ENCODE measurements at places on chromosomes 1 and 21.

DNA sequence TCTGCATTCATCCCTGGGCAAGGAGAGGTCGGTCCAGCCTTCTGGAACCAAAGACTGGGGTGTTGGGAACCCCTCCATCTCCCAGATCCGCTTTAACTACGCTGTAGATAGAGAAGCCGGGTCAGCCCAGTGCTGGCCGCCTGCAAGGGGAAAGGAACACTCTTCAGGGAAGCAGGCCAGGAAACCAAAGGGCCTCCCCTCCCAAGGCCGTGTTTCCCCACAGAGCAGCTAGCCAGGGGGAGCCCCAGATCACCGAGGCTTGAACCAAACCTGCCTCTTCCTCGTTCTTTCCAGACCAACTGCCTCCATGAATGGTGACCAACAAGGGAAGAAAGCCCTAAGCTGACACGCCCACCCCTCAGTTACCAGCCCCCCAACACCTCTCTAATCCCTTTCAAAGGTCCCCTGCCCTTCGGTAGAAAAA is 1.2 kb upstream of the CHD5 start:
- DNase-seq, result no peak

DNA sequence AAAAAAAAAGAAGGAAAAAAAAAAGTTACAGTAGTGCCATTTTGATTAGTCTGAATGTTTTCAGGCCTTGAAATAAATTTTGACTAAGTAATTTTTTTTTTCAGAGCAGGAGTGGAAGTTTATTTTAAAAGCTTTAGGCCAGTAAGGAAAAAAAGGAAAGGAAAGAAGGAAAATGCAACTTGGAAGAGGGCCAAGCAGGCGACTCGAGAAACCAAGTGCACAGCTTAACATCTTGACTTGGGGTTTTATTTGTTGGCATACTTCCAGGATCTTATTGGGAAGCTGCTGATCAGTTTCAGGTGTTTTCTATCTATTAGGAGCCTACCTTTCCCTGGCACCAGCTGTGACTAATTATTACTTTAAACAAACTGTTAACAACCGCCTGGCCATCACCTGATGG is 41.7 kb downstream of the ATF3 start:
- DNase-seq, result no peak

- DNase-seq, result no peak
These were observed 287.5 kb downstream of the LRRIQ3 start for GRCh38 chr1:73910466-73910865.

GRCh38 chr21:27359141-27359540 is 392.3 kb upstream of the ADAMTS5 start:
- no peak for DNase-seq

DNA sequence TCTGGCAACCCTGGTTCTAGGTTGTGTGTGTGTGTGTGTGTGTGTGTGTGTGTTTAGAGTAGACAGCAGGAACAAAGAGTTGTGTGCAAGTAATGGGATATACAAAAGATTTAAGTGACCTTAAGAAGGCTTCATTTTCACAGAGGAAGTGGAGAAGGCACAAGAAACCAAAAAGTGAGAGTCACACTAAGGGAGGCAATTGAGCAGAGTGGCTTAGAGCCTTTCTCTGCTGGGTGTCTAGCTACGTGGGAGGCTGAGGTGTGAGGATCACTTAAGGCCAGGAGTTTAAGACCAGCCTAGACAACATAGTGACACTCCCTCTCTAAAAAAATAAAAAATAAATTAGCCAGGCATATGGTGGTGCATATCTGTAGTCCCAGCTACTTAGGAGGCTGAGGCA is 44.4 kb upstream of the HAO2 start:
- DNase-seq, result no peak

DNA sequence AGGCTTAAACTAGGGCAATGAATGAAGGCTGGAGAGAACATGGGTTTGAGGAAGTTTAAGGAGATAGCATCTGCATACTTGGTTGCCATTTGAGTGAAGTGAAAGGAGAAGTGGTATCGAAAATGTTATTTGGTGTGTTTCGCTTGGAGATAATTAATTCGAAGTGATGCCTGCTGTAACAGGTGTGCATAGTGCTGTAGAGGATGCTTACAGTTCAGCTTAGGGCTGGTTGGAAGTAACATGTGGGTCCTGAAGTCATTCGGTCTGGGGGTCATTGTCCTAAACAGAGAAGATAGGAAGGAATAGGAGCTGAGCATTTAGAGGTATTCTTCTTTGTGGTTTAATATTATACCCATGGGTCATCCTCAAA is 301 bp upstream of the NUDT17 start:
- DNase-seq, result no peak

GRCh38 chr1:158212320-158212719 is 31.6 kb downstream of the CD1D start:
- no peak for DNase-seq

GRCh38 chr1:24193046-24193445 is 6.0 kb upstream of the IFNLR1 start:
- DNase-seq, result no peak

DNA sequence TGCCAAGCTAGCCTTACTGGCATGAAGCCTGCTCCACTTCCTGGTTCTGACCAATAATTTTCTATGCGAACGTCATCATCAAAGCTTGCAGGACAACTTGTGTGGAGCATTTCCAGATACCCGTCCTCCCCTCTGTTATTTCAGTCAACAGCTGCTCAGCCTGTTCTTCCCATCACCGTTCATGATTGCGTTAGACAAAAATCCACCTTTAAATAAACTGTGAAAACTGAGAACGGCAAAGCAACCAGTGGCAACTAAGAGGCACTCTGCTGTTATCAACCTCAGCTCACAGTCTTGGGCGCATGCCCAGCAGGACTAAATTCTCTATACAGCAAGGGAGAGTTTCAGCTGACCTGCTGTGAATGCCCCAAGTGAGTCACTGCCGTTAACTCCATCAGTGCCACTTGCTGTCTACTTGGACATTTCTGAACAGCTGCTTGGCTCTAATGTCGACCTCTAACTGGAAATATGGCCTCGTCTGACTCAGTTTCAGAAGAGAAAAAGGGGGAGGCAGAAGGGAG is 207.4 kb upstream of the RUNX1 start:
- DNase-seq, result peak; percentile 86

GRCh38 chr1:157646144-157646543 is 48.3 kb upstream of the FCRL4 start:
- DNase-seq, result no peak

DNA sequence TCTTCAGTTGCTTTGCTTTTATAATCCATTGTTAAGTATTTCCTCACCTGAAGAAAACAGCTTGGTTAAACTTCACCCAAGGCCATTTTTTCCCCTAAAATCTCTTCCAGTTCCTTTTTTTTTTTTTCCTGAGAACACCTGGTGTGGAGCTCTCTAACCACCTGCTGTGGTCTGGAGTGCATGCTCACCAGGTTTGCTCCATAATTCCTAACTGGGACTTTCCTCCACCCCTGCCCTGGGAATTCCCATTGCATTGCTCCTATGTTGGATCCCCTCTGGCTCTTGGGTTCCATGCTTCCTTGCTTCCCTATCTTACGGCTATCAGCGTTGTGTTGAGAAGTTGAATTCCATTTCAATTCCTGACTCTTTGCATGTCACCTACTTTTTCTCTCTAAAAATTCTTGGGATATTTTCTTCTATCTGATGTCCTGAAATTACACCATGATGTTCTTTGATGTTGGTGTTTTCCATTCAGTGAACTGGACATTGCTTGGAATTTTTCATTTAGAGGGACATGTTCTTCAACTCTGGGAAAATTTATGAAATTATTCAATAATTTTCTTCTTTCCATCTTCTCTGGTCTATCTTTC is 19.6 kb upstream of the DYRK1A start:
- no peak for DNase-seq

DNA sequence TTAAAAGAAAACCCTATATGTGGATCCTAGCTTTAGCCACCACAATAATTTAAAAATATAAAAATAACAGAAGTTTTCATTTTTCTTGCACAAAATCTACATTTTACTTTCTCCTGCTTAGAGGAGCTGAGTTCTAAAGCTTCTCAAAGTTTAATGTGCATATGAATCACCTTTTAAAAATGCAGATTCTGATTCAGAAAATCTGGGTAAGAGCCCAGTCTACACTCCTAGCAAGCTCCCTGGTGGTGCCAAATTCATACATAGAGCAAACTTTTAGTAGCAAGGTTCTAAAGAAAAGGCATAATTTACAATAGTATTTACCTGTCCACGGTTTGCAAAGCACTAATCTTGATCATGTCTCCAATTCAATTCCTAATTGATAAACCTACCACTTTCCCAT is 19.3 kb downstream of the RSBN1 start:
- DNase-seq, result no peak

GRCh38 chr1:225811622-225812487 is 1.9 kb downstream of the EPHX1 start:
- DNase-seq, result no peak

DNA sequence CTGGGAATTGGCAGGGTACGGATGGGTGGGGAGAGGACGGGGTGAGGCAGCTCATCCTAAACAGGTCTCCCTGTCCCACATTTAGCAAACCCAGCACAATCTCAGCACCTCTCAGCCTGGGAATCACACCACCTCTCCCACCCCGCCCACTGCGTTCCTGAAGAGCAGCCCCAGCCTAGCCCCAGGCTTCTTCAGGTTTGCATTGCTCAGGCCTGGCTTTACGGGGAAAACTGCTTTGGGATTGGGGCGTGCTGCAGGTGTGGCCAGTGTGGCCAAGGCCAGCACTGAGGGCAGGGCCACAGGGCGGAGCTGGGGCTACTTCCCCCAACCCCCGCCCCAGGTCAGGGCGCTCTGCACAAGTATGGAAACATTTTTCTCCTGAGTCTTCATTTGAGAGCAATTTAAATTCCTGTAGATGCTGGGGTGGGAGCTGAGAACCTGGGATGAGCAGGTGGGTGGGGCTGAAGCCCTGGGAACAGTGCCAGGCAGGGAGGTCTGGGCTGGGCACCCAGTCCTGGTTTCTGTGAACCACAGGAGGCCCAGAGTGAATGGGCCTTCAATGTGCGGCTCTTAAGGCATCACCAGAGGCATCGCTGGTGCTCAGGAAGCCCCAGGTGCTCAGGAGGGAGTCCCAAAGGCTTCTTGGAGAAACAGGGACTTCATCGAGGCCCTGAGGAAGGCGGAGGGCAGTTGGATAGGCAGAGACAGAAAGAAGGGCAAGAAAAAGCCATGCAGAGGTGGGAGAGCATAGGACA is 24.1 kb downstream of the TNNT2 start:
- DNase-seq, result no peak

DNA sequence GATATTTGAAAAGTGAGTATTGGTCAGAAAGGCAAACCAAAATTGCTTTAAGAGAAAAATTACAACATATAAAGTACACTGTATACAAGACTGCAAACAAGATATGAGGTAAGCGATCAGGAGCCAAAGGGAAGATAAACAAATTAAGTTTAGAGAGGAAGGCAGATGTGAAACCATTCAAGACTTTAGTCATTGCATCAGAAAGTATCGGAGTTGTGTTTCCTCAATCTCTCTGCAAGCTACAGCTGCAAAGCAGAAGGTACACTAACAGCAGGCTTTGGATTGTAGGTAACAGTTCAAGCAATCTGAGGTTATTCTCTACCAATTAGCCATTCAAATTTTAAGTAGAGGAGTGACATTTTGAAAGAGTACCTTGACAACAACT is 21.3 kb upstream of the TLCD4 start:
- DNase-seq, result no peak

GRCh38 chr21:31284797-31285397 is 59.2 kb downstream of the TIAM1 start:
- DNase-seq, result no peak

DNA sequence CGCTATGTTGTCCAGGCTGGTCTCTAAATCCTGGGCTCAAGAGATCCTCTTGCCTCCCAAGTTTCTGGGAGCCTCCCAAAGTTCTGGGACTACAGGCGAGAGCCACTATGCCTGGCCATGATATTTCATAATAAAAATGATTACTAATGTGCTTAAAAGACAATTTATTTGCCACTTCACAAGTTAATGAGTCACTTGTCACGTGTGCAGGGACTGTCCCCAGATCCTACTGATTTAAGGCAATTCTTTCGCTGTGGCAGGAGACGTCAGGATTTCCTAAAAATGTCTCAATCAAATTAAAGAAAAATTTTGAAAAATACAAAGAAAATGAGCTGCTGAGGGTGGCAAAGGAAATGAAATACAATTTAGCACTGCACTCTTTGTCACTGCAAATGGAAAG is 43.5 kb downstream of the B3GALNT2 start:
- no peak for DNase-seq

All from NCI-H187 (cell line).